ENCODE measurements at places on chromosomes 5 and 9. TPM values are rescaled to one million over a fixed set of nuclear protein-coding genes. Genes with fewer than 3 reads are reported as not detected.

SYK gene
- under 0.01 TPM for total RNA-seq

FOXD4L3 gene
- not detected for total RNA-seq

PCDHB10 gene
- 0.43 TPM for total RNA-seq

UBQLN1 gene
- total RNA-seq = 183 TPM

PCDHA12 gene
- total RNA-seq = under 0.01 TPM

TMOD1 gene
- not detected for total RNA-seq

CDH18 gene
- not detected for total RNA-seq

FST gene
- total RNA-seq = 70.2 TPM

BRINP1 gene
- not detected for total RNA-seq

QSOX2 gene
- total RNA-seq = 19.3 TPM

STKLD1 gene
- 0.14 TPM for total RNA-seq

LURAP1L gene
- total RNA-seq = 14.6 TPM

RAB3C gene
- not detected for total RNA-seq

PCDHGB7 gene
- total RNA-seq = 7.6 TPM

MYOZ3 gene
- total RNA-seq = under 0.01 TPM
